T47D (cell line): ENCODE measurements at places on chromosomes 16 and 17.
A peak's percentile ranks its signal among the peaks of the same experiment; 100 is the strongest.

DNA sequence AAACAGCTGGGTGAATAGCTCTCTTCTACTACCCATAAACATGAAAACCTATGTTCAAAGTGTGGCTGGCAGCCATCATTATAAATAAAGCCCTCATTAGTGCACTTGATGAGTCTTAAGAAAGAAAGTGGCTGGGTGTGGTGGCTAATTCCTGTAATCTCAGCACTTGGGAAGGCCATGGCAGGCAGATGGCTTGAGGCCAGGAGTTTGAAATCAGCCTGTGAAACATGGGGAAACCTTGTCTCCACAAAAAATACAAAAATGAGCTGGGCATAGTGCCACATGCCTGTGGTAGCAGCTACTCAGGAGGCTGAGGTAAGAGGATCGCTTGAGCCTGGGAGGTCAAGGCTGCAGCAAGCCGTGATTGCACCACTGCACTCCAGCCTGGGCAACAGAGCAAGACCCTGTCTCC lies 28.3 kb upstream of the APPBP2 start:
- DNase-seq: no peak

DNA sequence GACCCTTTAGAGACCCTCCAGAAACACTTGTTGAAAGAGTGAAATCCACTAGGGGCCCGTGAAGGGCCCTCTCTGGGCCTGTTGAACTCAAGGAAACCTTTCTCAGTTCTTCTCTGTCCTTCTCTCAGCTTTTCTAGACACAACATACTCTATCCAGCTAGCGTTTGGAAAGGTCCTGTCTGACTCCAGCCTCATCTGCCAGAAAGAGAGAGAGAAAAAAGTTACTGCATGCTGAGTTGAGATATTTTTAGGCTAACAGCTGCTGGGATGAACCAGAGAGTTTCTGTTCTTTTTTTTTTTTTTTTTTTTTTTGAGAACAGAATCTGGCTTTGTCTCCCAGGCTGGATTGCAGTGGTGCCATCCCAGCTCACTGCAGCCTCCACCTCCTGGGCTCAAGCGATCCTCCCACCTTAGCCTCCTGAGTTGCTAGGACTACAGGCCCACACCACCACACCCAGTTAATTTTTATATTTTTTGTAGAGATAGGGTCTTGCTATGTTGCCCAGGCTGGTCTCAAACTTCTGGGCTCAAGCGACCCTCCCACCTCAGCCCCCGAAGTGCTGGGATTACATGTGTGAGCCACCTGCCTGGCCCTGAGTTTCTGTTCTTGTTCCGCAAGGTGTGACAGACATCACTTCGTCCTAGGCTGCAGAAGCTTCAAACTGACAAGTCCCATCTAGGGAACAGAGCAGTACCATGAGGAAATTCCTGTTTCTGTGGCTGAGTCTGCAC lies 14.9 kb upstream of the TEX2 start:
- DNase-seq: no peak

GRCh38 chr16:17368951-17369350 lies 101.8 kb downstream of the XYLT1 start:
- DNase-seq: no peak

DNA sequence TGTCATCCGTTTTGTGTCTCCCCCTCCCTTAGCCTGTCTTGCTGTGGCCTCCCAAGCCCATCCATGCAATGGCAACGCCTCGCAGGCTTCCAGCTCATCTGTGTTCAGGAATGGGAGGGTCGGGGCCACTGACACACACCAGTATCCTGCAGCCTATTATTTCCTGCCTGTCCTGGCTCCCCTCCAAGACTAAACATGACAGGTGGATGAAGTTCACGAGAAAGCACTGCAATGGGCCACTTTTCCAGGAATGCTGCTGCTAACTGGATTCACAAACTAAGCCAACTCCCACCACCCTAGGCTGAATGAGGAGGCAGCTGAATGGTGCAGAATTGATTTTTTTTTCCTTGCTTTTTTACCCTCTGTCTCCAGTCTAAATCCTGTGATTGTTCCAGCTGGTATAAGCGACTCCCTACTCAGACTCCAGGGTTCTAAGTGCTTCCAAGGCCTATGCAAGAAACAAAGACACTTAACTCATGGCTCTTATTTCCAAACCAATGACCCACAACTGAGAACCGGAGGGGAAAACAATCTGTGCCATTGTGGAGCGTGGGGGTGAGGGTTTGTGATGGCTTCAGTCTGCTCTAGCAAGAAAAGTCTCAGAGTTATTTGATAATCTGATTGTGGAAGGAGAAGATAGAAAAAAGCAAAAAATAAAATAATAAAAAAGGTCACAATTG lies 23.3 kb downstream of the TMEM100 start:
- DNase-seq: no peak

GRCh38 chr17:73586275-73586832 lies 57.9 kb downstream of the SDK2 start:
- peak; percentile 29 for DNase-seq

DNA sequence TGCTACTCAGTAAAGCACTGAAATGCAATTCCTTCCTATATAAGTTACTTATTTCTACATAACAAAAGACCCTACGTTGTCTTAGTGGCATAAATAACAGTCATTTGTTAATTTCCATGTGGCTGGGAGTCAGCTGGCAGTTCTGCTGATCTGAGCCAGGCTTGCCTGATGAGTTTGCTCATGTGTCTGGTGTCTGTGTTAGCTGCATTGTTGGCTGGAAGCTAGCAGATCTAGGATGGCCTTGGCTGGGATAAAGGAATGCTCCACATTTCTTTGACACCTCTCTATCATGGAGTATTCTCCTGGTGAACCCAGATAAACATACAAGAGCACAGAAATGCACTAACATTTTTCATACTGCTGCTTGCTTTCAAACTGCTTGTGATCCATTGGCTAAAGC lies 264.4 kb upstream of the MON1B start:
- no peak for DNase-seq

DNA sequence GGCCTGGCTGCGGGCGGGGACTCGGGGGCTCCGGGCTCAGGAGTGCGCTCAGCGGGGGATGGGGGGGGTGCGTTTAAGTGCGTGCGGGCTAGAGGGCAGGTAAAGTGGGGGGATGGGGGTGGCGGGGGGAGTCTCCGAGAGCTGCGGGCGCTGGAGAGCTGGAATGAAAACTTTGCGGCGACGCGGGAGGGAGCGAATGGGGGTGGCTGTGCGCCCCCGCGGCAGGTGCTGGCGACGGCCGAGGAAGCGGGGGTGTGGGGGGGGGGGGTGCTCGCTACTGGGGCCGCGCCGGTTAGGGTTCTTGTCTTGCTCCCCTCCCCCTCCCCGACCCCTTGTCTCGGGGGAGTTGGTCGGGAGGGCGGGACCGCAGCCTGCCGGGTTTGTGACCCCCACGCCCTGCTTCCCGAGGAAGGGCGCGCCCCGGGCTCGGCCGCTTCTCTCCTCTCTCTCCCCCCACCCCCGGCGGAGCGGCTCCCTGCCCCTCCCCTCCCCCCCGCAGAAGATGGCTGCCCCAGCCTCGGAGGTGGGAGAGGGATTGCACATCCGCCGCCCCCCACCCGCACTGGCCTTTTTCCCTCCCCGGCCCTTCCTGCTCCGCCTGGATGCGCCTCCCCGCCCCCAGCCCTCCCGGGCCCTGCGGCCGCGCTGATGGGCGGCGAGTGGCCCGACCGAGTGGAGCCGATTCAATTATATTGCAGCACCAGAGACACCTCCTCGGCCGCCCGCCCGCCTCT lies 649 bp downstream of the GSE1 start:
- peak; percentile 87 for DNase-seq

GRCh38 chr17:79425686-79426085 lies 185.2 kb downstream of the RBFOX3 start:
- no peak for DNase-seq

DNA sequence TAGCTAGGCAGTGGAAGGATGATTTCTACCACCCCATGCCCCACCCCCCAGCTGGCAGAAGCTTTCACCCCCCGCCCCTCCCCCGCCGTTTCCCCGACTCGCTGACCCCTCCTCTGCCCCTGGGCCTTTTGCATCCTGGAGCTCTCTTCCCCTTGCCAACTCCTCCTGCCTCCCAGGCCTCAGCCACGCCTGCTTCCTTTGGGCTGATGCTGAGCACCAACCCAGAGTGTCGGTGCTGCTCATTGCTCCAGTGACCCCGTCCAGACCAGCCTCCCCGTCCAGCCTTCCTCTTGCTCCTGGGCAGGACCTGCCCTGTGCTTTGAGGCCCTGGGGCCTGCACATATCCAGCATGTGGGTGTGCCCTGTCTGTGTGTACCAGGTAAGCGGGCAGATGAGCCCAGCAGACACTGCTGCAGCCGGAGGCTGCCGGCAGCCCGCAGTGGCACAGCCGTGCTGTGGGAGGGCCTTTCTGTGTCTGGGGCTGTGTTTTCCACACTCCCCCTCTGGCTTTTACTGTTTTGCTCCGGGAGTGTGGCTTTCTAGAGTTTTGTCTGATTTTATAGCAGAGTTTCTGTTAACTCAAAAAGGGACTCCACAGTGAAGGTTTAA lies 72.9 kb downstream of the JPH3 start:
- DNase-seq: peak; percentile 14

DNA sequence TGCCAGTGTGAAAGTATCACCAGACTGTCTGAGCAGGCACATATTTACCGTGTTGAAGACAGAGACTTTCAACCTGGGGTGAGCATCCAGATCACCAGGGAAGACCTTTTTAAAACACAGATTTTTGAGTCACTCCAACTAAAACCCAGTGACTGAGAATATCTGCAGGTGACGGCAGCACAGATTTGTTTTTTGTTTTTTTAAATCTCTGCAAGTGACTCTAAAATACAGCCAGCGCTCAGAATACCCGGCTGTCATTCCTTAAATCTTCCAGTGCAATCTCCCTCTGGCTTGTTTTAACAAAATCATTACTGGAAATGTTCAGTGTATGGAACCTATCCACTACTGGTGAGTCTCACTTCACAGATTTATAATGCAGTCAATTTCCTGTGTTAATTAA lies 19.3 kb upstream of the INPP5K start:
- no peak for DNase-seq

DNA sequence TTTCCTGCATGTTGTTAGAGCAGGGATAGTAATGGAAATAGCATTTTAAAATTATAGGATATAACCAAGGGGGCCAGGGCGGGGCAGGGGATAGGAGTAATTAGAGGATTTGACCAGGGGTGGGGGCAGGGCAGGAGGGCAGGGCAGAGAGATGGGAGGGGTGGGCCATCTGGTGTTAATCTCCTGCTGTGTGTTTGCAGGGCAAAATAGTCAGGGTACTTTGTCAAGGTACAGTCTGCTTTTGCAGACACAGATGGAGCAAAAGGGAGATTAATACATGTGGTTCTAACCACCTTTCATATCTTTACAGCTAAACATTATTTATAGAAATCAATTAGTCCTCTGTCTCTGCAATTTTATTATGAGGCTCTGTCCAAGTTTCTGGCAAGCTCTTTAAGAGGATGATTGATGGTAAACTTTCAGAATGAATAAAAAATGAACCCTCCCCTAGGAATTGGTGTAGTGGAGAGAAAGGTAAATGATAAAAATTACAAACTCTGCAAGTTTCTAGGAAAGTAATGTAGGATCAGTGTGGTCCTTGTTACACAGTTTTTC lies 6.6 kb downstream of the ANKFN1 start:
- no peak for DNase-seq

DNA sequence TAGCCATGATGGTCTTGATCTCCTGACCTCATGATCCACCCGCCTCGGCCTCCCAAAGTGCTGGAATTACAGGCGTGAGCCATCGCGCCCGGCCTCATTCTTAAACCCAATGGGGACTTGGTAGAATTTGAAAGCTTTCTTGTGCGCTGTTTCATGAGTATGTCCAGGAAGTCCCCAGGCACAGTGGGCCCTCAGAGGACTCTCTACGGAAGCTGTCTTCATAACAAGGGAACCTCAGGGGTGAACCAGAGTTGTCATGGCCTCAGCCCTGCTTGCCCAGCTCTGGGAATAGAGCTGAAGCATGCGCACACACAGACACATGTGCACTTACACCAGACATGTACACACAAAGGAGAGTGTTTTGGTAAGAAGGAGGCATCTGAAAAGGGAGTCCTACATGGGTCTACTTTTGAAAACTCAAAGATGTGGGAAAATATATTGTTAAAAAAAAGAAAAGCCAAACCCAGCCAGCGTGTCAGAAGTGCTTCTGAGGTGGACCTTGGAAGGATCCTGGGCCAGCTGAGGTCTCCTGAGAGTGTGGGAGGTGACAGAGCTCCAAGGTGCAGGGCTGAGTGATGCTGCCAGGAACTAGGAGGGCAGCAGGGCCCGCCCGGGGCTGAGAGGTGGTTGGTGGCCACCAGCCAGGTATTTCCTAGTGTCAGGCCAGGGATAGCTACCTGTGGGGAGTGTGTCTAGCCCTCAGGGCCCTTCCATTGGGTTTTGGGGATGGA lies 54.6 kb downstream of the EPN2 start:
- no peak for DNase-seq

- no peak for DNase-seq
Measured at GRCh38 chr16:49458656-49459445, 85.2 kb downstream of the C16orf78 start.

DNA sequence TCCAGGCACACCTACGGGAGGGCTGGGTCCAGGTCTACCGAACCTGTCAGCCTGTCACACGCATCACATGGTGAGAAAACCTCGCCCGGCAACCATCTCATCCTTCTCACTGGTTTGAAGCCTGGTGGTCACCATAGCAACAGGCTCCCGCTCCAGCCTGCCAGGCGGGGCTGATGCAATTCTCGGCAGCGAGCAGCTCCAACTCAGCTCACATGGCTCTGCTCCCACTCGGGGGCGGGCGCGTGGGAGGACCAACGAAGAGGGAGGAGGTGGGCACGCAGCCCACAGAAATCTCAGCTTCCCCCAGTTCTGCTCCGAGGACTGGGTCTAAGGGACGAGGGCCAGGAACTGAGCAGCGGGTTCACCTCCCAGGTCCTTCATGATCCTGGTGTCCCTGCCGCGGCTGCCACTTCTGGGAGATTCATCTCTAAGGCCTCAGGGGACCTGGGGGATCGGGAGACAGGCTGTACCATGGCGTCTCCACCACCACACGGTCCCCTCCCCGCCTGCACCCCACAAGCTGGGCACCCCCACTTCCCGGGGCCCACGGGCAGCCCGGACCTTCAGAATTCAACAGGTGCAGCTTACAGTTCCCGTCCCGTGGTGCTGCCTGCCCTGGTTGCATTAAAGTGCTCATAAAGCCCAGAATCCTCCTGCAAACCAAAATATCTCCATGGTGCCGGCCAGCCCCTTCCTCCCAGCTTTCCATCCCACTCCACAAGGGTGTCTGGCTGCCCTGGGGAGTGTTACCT lies 25.8 kb downstream of the ABR start:
- DNase-seq: no peak

DNA sequence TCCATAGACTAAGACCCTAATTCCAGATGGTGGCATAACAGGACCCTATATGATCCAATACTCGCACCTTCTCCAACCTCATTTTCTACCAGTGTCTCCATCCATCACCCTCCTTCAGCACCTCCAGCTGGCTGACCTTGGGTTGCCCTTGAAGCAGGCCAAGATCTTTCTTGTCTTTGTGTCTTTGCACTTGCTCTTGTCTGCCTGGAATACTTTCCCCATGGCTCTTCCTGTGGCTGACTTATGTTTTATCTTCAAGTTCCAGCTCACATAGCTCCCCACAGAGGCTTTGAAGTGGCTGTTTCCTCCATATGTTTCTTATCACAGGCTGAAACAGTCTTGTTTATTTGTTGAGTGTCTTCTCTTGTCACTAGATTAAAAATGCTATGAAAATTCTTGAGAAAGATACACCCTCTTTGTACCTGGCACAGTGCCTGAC lies 29.6 kb upstream of the MMD start:
- no peak for DNase-seq

GRCh38 chr17:64507413-64507782 lies 621 bp downstream of the CEP95 start:
- DNase-seq: peak; percentile 86
